GM10248 (cell line): ENCODE measurements at places on chromosomes 6 and 20.

GRCh38 chr20:7123457-7123856 is 356.0 kb downstream of the BMP2 start:
- DNase-seq, result no peak

- DNase-seq, result peak; percentile 24
These were observed 31.2 kb upstream of the RALGAPA2 start for GRCh38 chr20:20743511-20744169.

- no peak for DNase-seq
These were observed 91.3 kb downstream of the PSMB1 start for GRCh38 chr6:170461556-170462365.

DNA sequence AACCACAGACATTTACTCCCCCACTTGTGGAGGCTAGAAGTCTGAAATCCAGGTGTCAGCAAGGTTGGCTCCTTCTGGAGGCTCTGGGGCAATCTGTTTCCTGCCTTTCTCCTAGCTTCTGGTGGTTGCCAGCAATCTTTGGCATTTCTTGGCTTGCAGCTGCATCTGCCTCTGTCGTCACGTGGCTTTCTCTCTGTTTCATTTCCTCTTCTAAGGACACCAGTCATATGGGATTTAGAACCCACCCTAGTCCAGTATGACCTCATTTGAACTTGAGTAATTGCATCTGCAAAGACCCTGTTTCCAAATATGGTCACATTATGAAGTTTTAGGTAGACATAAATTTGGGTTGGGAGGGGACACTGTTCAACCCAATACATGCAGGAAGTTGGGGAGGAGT is 56.2 kb upstream of the EPB41L1 start:
- DNase-seq, result no peak

DNA sequence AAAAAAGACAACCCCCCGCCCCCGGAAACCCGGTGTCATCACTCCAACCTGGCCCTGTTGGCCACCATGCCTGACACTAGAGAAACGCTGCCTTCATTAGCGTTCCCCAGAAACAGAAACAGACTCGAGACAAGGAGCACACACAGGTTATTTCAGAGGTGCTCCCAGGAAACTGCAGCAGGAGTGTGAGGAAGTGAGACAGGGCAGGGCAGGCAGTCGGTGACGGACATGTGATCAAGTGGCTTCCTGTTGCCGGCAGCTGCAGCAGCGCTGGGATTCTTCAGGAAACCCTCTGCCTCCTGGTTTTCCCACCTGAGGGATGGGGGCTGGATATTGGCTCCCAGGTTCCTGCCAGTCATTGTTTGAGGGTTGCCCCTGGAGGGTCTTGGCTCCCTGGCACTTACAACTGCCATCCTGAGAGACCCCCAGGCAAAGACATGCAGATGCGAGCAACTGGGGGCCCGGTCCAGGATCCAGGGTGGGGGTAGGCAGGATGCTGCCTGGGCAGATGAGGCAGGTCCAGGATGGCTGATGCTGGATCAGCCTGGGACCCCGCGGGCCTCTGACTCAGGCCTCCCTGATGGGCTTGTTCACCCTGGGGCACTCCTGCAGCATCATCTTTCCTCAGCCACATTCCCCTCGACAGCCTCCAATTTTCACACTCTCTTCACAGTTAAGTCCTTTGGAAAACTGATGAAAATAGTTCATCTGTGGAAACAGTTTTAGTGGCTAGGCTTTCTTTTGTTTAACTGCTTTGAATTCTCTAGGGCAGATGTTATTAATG is 150.7 kb upstream of the SYNDIG1 start:
- no peak for DNase-seq

- no peak for DNase-seq
These were observed 88.9 kb downstream of the MAP3K5 start for GRCh38 chr6:136703331-136703865.

DNA sequence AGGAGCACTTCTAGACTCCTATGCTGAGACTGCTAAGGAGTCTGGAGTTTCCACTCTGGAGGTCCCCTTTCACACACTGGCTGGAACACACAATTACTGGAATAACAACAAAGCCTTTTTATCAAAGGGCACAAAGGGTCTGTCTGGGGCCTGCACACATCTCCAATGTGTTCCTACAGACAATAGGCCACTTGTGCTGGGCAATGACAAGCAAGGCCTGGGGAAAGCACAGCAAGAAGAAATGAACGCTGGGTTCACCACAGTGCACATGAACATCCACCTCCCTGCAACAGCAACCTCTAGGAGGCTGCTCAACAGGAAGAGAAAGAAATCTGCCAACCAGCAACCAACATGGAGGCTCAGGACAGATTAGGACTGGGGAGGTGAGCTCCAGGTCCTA is 43.9 kb downstream of the TRPC4AP start:
- no peak for DNase-seq

GRCh38 chr6:69589626-69590025 is 207.2 kb downstream of the LMBRD1 start:
- DNase-seq, result no peak

GRCh38 chr6:134950482-134950881 is 581 bp upstream of the ALDH8A1 start:
- no peak for DNase-seq

GRCh38 chr20:31861135-31861384 is 9.3 kb downstream of the DUSP15 start:
- no peak for DNase-seq

DNA sequence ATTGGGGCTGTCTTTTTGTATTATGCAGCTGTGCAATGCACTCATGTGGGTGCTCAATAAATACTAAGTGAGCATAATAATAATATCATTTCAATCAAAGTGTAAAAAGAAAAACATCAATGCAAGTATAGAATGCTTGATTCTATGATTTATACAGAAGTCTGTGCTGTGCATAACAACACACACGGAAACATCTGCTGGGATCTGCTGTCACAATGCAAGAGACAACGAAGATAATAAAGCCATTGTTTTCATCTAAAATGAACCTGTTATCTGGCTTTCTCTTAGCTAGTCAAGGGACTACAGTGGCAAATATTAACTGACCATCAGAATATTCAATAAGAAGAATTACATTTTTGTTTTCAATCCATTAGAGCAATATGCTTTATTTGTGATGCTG is 1156.9 kb upstream of the MAP3K7 start:
- DNase-seq, result no peak

- peak; percentile 42 for DNase-seq
These were observed 114.5 kb upstream of the SLC22A16 start for GRCh38 chr6:110590821-110591351.

GRCh38 chr20:33836277-33836676 is 25.1 kb downstream of the CHMP4B start:
- no peak for DNase-seq
